ENCODE measurements at places on chromosomes 6 and 20. TPM values are rescaled to one million over a fixed set of nuclear protein-coding genes. Genes with fewer than 3 reads are reported as not detected.

- no peak for DNase-seq
Observed at GRCh38 chr6:15280028-15280427, 34.2 kb downstream of the JARID2 start.

DNA sequence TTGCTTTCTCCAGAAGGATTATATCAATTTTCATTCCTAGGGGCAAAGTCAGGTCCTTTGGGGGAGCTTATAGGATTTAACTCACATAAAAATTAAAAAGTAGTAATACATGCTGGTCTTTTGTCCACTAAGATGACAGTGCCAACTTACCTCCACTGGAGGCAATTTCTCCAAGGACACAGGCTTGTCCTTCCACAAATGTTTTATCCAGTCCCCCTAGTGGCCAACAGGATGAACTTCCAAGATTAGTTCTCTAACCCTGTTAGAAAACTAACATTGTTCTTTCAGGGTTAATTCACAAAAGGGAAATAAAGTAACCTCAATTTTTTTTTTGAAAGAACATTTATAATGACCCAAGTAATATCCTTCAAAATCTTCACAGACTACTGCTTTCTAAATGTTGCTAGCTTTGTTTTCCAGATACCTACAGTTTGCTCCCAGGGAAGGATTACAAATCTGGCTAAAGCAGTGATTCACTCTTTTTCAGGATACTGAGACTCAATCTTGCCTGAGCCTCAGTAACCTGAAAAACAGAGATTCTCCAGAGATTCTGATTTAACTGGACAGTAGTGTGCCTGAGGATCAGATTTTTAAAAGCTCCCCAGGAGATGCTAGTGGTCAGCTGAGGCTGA, 31.7 kb upstream of the UBR2 start:
- DNase-seq = no peak

NR2E1 gene
- polyA plus RNA-seq = 0.01 TPM

GRCh38 chr20:31440012-31440659, at the start of gene DEFB123:
Gene DEFB123 (plus strand): TSS chr20:31440632. CDS start chr20:31440699, 67 bp downstream.
- no peak for DNase-seq

- peak; percentile 90 for DNase-seq
Observed at GRCh38 chr6:108559884-108560462, 744 bp upstream of the FOXO3 start.

DNA sequence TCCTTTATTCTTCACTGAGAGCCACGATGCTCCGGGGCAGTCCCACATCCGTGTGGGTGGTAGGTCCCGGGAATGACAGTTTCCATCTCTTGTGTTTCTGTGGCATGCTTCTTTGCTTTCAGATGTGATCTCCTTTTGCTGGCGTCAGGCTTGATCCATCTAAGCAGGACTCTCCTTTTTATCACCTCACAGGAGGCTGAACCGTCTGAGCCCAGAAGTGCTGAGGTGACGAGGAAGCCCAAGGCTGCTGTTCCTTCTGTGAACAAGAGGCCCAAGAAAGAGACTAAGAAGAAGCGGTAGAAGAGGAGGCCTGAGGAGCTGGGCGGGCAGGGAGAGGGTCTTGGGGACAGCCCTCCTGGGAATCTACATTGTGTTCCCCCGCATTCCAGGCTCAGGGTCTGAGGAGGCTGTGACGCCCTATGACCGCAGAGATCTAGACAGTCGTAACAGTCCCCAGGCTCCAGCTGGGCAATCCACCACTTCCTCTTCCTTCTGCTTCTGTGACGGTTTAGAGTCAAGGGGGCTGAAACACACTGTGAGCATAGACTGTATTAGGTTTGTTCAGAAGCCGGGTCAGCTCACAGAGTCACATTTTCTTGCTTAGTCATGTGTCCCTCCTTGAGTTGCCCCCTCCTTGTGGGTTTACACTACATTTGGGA, 26.8 kb downstream of the MANBAL start:
- DNase-seq = no peak

HLA-DQA1 gene
- polyA plus RNA-seq = 5.9 TPM

ADGRF5 gene
- polyA plus RNA-seq = 23.3 TPM

DNA sequence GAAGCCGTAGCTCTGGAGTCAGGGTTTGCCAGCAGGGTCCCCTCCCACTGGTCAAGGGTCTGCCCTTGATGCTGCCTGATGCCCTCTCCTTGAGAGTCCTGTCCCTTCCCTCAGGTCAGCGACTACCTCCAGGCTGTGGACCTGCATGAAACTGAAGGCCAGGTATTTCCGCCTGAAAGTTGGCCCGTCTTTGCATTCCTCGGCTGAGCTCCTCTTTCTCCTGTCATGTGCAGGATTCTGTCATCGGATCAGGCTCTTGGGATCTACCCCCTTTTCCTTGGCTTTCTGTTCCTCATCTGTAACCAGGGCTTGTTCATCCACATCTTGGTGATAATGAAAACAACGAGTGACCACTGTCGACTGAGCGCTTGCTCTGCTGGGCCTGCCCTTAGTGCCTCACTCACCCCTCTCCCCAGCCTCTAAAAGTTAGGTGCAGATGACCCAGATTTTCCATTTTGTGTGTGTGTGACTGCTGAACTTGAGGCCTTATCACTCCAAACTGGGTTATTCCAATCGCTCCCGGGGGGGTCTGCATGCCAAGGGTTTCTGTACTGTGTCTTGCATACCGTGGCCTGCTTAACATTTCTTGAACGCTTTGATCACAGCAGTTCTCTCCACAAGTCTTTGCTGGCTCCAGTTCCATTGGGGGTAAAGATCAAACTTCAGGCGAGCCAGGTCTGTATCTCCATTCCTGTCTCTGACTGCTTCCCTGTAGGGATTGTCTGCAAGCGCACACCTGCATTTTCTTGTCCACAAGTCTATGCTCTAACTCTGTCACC, 81.6 kb downstream of the DTD1 start:
- DNase-seq = no peak

- no peak for DNase-seq
Observed at GRCh38 chr6:11702500-11703130, 76.0 kb downstream of the ADTRP start.

- peak; percentile 81 for DNase-seq
Observed at GRCh38 chr20:38350879-38351775, 4.8 kb downstream of the LBP start.

DNA sequence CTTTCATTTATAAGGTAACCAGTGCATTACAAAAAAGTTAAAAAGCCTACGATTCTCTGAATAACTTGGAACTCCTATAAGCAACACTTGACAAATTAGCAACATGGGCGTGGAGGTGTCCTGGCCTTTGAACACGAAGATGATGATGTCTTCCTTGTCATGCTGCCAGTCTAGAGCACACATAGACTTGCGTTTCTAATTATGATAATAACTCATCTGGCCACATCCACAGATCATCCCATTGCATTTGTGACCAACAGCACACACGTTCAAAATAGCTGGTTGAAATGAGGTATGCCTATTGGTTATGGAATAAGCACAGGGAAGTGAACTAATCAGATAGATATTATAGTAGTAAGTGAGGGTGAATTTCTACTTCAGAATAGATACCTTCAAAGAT, 608.9 kb downstream of the PRKN start:
- DNase-seq = no peak

GRCh38 chr6:154411076-154411475, 54.5 kb upstream of the IPCEF1 start:
- DNase-seq = no peak

DNA sequence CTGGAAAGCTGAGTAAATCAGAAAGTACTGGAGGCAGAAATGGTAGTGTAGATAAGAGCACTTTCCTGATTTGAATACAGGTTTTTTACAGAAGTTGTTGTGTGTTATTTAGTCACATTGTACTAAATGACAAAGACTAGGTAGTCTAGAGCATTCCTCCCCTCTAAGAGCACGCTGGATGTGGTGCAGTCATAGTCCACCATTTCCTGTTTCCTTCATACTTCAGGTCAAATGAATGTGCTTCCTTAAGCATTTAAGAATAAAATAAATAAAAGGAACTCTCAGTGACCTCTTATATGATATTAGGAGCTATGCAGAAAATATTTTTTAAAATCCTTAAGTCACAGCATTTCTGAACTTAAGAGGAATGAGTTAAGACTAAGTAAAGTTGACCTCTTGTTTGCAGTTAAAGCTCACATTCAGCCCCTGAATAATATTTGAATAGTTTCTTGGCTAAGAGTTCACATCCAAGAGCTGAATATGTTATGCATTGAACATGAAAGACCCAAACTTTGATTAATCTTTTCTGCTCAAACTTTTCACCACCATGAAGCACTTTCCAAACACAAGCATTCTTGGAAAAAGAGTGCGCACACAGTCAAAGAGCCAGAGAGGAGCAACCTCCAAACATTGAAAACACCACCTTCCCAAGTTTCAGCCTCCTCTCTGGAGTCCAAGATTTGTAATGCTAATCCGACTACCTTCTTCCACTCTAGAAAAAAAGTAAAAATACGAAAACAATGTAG, 53.4 kb upstream of the TMEM30A start:
- no peak for DNase-seq

- DNase-seq = no peak
Observed at GRCh38 chr20:47927385-47927851, 142.1 kb upstream of the SULF2 start.

EPPIN gene
- not detected for polyA plus RNA-seq

DNA sequence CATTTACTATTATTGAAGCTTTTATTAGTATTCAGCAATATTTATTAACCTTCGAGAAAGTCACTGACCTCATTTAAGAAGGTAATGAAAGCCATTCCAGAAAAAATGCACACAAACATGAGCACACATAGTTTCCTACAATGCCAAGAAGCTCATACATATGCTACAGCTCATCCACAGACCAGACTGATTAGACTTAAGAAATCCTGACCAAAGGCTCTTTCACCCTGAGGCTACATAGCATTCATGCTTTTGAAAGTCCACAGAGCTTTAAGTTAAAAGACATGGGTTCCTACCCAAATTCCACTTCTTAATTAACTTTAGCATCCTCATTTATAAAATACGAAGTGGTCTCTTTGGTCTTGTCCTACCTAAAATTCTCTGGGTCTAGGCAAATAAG, 430.4 kb downstream of the TBC1D32 start:
- DNase-seq = no peak

APCDD1L gene
- 0.07 TPM for polyA plus RNA-seq

GRCh38 chr6:166440106-166440505, 57.4 kb upstream of the MPC1 start:
- no peak for DNase-seq

GRCh38 chr6:64256483-64256882, 620.9 kb downstream of the PHF3 start:
- DNase-seq = no peak

GRCh38 chr6:99521633-99522151, 6.5 kb upstream of the USP45 start:
- DNase-seq = no peak

DNA sequence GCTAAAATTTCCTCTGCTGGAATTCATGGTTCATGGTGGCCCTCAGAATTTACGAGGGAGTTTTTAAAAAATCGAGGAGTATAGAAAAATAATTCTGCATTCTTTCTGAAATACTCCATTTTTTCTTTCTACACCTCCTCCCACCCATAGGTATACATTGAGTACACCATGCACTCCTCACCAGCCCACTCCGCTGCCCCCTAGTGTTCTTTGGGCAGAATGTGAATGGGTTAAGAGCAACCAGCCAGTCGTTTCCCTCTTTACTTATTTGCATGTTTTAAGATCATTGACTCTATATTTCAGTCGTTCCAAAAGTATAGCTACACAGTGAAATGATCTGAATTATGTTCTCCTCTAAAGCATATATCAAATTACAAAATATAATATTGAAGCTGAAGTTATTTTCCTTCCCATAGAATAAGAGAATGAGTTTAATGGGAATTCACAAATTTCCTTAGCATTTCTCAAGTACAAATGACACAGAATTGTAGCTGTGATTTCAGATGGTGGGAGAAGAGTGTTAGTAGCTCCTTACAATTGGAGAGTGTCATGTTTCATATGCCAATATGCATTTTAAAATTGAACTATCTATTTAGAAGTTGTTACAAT, 977.7 kb upstream of the SLC35B3 start:
- no peak for DNase-seq

DNA sequence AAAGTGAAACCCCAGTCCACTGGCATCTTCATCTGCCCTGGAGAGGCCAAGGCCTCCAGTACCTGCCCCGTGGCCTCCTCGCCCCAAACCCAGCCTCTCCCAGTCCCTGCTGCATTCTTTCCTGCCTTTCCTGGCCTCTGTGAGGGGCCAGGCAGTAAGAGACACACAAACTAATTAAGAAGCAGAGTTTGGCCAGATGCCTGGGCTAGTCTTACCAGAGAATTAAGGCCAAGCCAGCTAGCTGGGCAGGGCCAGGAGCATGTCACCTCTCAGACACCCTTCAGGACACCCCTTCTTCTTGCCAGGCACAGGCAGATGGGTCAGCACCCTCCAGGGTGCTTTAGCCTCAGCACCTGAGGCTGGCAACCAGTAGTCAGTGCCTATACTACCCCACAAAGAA, 2.4 kb downstream of the MDGA1 start:
- no peak for DNase-seq

C6orf132 gene
- polyA plus RNA-seq = 0.09 TPM

BMP5 gene
- polyA plus RNA-seq = 1.7 TPM

GRCh38 chr6:46915380-46915779, 6.4 kb downstream of the ADGRF5 start:
- DNase-seq = no peak

DNA sequence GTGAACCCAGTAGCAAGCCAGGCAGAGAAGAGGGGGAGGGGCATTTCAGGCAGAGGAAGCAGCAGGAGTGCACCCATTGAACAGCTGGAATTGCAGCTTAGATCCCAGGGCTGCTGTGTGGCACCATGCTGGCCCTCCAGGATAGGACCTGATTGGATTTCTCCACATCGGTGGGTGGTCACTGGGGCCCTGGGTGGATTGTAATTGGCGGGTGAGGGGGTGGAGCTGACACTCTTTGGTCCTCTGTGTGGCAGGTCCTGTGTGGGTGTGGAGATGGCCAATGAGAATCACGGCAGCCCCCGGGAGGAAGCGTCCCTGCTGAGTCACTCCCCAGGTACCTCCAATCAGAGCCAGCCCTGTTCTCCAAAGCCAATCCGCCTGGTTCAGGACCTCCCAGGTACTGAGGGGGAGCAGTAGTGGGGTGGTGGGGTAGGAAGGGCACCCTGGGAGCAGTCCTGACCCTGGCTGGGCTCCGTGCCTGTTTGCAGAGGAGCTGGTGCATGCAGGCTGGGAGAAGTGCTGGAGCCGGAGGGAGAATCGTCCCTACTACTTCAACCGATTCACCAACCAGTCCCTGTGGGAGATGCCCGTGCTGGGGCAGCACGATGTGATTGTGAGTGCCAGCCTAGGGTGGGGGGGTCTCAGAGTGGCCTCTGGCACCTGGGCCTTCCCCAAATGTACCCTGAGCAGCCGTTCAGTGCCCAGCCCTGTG, 4.4 kb downstream of the PCIF1 start:
- DNase-seq = no peak

- DNase-seq = no peak
Observed at GRCh38 chr20:22339946-22340345, 244.4 kb downstream of the FOXA2 start.

- no peak for DNase-seq
Observed at GRCh38 chr6:169510871-169511270, 191.0 kb downstream of the WDR27 start.

DBNDD2 gene
- 162 TPM for polyA plus RNA-seq

GRCh38 chr20:7665376-7665775, 274.9 kb downstream of the HAO1 start:
- DNase-seq = no peak
